ENCODE measurements at places on chromosomes 16 and 17.

GRCh38 chr17:38511150-38512108, 83.2 kb downstream of the ARHGAP23 start:
- DNase-seq = no peak

DNA sequence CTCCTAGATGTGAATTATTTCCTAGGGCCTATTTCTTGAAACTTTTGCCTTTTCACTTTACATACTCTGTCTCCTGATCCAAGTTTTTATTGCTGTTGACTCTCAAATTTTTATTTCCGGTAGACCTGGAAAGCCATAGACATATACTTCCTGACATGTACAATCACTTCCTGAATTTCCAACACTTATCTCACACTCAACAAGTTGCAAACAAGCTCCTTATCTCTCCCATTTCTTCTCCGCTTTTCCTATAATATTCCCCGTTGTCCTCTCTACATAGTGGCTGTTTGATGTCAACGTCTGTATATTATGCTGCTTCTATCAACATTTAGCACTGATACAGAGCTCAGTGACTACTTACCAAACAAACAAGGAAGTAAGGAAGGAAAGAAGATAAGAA, 59.3 kb downstream of the IKZF3 start:
- no peak for DNase-seq

- DNase-seq = no peak
These were observed 2.2 kb upstream of the EFTUD2 start for GRCh38 chr17:44901411-44901921.

GRCh38 chr17:44283344-44284023, 15.5 kb upstream of the SLC4A1 start:
- DNase-seq = no peak

- no peak for DNase-seq
These were observed 25.8 kb upstream of the HLF start for GRCh38 chr17:55238931-55239297.

- DNase-seq = no peak
These were observed 63.1 kb downstream of the USP22 start for GRCh38 chr17:20979792-20980083.

DNA sequence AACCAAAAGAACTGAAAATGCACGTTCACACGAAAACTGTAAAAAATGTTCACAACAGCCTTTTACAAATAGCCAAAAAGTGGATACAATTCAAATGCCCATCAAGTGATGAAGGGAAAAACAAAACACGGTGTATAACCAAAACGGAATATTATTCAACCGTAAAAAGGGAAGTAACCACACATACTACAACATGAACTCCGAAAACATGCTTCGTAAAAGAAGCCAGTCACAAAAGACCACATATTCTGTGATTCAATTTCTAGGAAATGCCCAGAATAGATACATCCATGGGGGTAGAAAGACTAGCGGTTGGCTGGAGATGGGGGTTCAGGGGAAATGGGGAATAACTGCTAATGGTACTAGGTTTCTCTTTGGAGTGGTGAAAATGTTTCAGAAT, 81.5 kb upstream of the TRAP1 start:
- DNase-seq = no peak

DNA sequence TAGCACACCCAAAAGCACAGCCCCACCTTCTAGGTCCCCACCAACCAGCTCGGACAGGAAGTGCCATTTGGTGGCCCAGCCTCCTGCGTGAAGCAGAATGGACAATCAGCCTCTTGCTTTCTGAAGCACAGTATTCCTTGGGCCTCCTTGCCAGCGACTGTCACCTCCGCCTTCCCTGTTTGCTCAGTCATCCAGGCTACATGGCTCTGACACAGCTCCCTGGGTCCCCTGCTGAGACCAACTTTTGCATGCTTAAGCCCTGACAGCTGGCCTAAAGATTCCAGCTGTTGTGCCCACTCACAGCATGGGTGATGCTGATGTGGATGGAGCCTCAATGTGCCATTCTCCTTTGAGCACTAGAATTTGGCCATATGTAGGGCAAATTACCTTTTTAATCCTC, 4.5 kb upstream of the CACNG5 start:
- no peak for DNase-seq

DNA sequence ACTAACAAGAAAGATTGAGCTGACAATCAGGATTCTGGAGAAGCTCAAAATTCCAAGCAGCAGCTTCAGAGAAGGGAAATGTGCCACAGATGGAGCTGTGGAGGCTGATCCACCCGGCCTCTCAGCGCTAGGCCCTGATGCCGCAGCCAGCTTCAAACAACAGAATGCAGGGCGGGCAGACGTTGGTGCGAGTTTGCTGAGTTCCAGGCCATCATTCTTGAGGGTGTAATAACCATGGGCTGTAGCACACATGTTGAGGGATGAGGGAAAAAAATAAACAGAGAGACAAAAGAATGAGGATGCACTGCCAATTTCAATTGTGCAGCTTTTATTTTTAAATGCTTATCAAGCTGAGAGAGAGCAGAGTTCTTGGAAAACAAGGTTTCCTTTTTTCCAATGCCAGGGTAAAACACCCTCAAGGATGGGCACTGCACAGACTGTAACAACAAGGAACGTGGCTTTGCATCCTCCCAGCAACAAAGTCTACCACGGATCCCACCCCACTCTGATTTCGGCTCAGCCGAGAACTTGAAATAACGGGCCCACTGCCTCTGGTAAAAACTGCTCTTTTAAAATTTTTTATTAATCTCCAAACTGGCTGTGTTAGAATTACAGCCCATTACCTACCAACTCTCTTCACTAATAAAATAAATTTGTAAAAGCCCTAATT, 90.2 kb downstream of the SMG6 start:
- DNase-seq = no peak

- no peak for DNase-seq
These were observed 78.8 kb upstream of the MAF start for GRCh38 chr16:79679334-79679733.

DNA sequence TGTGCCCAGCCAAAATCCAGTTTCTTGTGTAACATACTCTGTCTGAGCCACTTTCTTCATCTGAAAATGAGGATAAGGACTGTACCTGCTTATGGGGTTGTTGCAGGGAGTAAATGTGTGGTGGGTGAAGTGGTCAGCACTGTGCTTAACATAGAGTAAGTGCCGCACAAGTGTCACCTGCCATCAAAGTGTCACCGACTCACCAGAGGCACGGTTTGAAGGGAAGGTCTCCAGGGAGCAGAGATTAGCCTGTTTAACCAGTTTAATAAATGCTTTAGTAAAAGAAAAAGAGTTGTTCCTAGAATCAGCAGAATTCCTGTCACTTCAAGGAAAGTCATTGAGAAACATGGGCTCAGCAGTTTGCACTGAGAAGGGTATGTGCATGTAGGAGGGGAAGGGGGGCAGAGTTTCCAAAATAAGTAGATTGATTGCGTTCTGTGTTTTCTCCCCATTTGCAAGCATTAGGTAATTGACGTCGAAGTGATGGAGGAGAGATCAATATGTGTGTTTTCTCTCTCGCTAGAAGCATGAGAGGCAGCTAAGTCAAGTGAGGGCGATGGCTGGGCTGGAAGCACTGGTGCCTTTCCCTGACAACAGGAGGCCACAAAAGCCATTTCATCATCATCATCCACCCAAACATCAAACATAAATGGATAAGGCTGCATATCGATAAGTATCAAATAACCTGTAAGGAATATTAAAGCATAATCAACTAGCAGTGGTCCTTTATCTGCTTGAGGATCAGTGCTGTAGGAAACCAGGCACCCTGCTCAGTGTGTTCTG, 19.1 kb downstream of the FAM20A start:
- DNase-seq = no peak

Measured in GM12892 (cell line).